ENCODE measurements at places on chromosomes 12 and 14.

GRCh38 chr12:131281016-131281415, 327.3 kb downstream of the ADGRD1 start:
- DNase-seq, result no peak

DNA sequence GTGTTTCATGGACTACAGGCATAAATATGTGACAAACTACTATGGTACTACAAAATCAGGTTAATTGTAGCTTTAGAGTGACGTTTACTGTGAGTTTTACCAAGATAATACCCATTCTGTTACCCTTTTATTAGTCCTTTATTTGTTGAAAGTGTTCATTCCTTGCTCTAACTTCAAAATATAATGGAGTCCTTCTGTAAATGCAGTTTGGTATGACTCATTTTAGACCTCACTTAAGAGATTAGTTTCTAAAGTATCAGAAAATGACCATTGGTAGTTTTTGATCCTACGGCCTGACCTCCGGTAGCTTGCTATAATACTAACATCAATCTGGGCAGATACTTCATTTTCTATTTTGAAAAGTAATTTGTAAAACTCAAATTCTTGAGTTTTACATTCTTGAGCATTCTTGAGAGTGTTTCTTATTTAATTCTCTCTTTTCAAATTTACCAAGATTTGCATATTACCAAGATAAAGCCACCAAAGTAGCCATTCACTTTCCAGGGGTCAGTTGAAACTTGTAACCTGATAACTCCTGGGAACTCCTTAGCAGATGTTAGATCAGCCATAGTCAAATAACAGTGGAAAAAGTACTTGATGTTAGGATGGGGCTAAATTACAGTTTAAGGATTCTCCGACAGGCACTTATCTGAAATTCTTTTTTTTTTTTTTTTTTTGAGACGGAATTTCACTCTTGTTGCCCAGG, 4.2 kb downstream of the HSPA2 start:
- no peak for DNase-seq

DNA sequence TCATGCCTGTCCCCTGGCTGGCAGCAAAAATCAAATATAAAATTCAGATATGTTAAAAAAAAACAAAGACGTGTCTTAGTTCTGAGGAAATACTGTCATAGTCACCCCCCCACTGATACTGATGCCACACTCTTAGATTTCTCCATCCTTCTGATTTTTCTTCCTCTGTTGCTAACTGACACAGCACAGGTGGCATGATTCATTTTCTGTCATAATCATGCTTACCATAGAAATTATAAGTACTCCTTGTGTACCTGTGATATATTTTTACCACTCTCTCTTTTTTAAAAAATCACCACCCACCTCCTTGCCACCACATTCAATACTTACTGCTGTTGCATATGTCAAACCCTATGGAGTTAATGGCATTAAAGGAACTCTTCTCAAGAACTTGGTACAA, 209.2 kb downstream of the PPM1H start:
- no peak for DNase-seq

- DNase-seq, result no peak
Observed at GRCh38 chr14:100332797-100333196, 9.7 kb downstream of the SLC25A47 start.

DNA sequence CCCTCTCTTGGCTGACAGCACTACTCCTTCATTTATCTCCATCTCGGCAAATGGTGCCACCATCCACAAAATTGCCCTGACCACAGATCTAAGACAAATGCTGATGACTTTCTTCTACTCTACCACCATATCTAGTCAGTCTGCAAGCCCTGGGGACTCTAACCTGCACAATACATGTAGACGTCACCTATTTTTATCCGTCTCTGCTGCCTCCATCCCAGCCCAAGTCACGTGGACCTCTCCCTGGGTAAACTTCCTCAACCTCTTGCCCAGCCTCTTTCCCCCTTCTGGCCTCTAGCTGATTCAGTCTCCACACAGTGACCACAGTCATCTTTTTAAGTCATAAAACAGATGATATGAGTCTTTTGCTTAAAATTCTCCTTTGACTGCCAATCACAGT, 1203.0 kb downstream of the AACS start:
- no peak for DNase-seq

- DNase-seq, result no peak
Observed at GRCh38 chr12:112602150-112602549, 183.4 kb downstream of the PTPN11 start.

- DNase-seq, result no peak
Observed at GRCh38 chr14:23406244-23406643, 1.8 kb downstream of the MYH6 start.

- no peak for DNase-seq
Observed at GRCh38 chr12:34244608-34245007, 222.3 kb downstream of the ALG10 start.

- no peak for DNase-seq
Observed at GRCh38 chr12:70121562-70121961, 121.7 kb upstream of the CNOT2 start.

DNA sequence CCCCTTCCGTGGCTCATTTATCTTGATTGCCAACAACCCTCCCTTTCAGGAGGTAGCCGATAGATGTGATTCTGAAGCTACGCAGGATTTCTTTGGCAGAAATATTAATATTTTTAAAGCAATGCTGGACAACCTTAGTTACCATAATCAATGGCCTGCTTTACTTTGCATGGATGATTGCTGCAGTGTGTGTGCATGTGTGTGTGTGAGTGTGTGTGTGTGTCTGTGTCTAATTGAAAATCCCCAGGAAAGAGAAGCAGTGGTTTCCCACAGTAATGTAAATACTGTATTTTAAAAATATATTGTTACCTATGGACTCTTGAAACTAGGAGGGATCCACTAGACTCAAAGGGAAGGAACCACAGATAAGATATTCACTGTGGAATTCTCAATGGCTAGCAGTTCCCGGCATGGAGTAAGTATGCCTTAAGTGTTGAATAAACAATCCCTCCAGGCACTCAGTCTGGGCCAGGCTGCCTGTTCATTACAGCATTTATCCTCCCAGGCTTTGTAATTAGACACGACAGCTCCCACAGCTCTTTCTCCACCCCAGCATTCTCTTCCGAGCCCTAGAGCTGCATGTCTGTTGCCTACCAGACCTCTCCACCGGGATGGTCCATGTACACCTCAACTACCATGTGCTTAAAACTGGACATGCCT, 22.5 kb upstream of the C14orf132 start:
- DNase-seq, result no peak

DNA sequence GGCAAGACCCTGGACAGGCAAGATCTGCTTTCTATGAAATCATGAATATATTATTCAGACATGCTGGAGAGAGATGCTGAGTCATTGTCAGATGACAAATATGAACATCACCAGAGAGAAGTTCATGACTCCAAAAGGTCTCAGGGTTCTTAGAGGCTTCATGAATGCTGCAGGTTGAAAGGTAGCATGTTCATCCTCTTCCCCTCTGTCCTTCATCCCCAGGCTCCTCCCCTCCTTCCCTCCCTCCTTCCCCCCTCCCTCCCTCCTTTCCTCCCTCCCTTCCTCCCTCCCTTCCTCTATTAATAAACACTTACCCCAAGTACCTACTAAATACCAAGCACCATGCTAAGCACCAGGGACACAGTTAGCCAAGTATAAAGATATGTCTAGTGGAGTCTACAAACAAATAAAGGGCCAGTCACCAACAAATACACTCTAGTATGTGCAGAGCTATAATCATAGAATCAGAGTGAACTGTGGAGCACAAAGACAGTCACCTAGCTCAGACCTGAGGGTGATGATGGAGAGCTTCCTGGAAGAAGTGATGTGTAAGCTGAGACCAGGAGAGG, 46.2 kb downstream of the RPH3A start:
- no peak for DNase-seq

DNA sequence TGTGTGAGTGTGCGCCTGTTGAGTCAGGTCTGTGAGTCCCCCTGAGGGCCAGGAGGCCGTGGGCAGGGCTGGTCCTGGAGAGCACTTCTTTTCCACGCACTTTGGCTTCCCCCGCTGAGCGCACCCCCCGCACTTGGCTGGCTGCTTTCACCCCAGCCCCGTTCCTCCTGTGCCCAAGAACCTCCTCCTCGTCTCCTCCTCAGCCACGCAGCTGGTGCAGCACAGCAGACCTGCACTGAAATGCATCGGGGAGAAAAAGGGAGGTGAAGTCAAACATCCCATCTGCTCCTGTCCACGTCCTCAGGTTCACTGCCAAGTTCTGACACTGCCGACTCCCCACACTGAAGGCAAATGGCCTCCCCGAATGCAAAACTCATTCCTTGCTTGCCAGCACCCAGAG, 362.7 kb upstream of the SFSWAP start:
- no peak for DNase-seq

DNA sequence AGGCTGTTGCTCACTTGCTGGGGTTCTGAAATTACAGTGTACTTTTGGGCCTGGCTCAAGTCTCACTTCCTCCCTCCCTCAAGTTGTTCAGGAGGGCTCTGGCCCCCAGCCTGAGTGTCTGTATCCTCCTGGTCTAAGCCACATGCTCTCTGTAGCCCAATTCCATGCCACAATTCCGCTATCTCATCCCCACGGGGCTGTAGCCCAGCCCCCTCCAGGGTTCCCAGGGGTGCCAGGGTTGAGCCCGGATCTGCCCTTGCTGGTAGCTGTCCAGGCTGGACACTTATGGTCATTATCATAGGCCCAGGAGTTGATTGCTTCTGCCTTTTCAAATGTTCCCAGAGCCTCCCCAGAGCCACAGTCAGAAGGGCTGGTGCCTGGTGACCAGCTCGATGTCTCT, 65.3 kb downstream of the PRIMA1 start:
- no peak for DNase-seq

- no peak for DNase-seq
Observed at GRCh38 chr12:45368841-45369489, 153.1 kb downstream of the ANO6 start.

DNA sequence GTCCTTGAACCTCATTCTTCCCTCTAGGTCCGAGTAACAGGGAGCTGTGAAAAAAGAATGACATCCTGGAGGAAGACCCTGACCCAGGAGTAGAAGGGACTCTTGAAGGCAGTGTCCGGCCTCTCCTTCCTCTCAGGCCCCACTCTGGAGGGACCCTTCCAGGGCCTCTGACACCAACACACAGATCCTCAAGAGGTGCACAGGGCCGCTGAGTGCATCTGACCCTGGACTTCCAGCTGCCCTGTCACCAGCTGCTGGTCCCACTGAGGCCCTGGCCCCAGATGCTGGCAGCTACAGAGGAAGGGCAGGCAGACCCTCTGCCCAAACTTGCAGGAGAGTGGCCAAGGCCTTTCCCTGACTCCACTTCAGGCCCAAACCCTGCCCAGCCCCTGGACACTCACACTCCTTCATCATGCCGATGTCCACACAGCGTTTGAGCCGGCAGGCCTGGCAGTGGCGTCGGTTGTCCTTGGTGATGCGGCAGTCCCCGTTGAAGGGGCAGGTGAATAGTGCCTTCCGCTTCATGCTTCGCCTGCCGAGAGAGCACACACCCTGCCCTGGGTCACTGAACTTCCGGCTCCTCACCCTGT, 40.1 kb downstream of the VDR start:
- no peak for DNase-seq

DNA sequence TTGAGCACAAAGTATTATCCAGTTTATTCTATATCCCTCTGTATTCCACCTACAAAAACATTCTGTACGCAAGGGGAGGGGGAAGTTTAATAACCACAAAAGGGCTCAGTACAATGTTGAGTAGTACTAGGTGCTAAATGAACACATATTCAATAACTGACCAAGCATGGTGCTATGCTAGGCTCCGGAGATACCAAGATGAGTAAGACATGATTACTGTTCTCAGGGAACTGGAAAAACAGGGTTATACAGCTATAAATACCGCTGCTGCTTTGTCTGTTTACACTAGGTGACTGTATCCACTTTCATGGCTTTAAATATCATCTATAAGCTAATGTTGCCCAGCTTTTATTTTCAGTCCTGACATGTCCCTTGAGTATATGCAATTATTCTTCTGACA, 135.8 kb downstream of the INSM2 start:
- no peak for DNase-seq

GRCh38 chr12:98227162-98227561, 288.2 kb upstream of the TMPO start:
- no peak for DNase-seq

- DNase-seq, result no peak
Observed at GRCh38 chr14:64676410-64677008, 27.7 kb upstream of the PLEKHG3 start.

DNA sequence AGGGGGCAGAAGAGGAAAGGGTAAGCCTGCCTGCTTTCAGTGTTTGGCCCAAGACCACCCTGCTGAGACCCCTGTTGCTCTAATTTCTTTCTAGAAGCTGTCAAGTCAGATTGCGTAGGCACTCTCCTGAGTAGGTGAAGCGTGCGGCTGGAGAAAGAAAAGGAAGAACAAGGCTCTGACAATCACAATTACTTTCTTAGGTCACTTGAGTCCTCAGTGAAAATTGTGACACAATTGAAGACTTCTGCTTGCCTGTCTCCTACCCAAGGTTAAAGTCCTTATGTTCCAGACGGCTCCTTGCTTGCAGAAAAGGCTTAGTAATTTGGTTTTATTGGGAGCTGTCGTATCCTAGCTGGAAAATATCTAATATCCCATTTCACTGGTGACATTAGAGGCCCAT, 721 bp upstream of the CTSG start:
- no peak for DNase-seq

GRCh38 chr12:102347811-102348210, 132.6 kb downstream of the IGF1 start:
- DNase-seq, result no peak

All from stimulated activated CD8-positive, alpha-beta memory T cell treated with anti-CD3 and anti-CD28 coated beads, Interleukin-4, amount 100 ng/mL, for 4 hours (primary cell).